GM18507 (cell line): ENCODE measurements at places on chromosomes 6 and 20.

GRCh38 chr6:55277646-55278045 lies 49.6 kb upstream of the GFRAL start:
- DNase-seq = no peak

- peak; percentile 52 for DNase-seq
Measured at GRCh38 chr6:25962149-25963127, at the start of gene TRIM38. TSS of gene TRIM38 (plus strand) at chr6:25962802. CDS start at chr6:25966523, 3,721 bp downstream.

- DNase-seq = no peak
Measured at GRCh38 chr6:158970640-158971275, 29.2 kb downstream of the RSPH3 start.

- DNase-seq = no peak
Measured at GRCh38 chr6:128569732-128570679, 49.6 kb upstream of the PTPRK start.

DNA sequence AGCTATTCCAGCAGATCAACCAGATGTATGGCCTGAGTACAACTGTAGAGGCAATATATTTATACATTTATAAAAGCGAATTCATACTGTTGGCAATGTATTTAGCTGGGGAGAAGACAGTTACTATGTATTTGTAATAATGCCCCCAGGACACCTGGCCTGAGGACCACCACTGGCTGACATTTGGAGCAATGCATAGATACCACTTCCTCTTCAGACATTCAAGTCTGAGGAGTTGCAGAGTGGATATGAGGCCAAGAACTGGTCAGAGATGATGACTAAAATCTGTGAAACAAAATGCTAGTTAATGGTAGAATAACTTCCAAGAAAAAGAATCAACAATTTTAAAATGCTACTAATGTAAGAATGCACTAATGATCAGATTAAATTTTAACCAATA lies 462.3 kb downstream of the CDC5L start:
- DNase-seq = no peak

- DNase-seq = no peak
Measured at GRCh38 chr6:147216915-147217314, 12.7 kb downstream of the STXBP5 start.

DNA sequence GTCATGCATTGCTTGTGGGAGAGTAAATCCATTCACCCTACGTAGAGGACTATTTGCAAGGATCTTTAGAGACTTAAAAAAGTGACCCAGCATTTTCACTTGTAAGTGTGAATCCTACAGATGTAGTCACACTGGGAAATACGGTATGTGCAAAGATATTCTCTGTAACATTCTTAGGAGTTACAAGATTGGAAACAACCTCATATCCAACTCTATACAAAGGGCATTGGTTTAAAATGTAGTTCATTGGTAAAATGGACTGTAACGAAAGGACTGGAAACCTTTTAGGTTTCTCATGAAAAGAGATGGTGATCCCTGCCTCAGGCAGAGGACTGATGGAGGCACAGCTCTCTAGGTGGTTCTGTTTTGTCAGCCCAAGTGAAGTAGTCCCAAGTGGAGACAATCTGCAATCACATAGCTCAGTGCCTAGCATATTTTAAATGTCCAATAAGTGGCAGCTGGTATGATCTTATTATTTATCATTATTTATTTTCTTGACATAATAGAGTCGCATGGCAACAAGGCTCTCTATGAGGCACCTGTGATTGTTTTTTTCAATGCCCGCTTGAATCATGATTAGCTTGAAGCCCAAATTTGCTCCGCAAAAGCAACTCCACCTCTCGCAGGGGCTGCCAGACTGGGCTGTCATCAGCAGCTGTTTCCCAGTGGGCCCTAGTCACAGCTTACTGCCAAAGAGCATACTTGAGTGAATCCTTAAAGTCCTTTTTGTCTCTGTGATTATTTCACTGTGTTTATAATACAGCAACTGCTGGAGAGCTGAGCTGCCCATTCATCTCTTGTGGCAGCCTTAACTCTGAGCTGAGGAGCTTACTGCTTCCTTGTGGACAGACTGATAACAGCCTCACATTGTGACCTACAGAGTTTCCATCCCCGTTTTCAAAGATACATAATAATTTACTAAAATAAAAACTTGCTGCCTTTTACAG lies 19.8 kb upstream of the ENPP1 start:
- DNase-seq = no peak

DNA sequence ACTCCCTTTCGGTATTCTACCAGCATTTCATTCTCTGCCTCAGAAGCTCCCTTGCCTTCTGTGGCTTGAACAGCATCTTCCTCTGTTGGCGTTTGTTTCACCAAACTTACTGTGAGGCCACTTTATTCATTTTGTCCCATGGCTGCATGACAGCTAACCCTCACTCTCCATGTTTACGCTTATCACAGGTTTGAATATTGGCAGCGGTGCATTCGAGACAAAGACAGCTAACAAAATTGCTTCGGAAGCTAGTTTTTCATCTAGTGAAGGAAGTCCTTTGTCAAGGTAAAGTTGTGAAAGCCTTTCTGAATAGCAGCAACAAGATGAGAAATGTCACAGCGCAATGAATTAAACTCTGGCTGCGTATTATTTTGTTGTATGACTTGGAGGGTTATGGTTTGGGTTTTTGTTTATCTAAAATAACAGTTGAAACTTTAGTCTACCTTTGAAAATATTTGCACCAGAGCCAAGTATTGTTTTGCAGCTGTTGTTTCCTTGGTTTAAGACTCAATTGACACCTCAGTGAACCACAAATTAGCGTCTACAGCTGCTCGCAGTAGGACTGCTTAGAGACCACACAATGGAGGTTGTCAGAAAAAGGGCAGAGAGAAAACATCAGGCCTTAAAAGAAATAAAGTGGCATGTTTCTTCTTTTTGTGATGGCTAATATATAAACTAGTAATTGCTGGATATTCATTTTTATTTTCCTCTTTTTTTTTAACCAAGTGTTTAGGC lies 70.4 kb upstream of the XRN2 start:
- no peak for DNase-seq

- DNase-seq = no peak
Measured at GRCh38 chr20:10861090-10861489, 187.3 kb upstream of the JAG1 start.

DNA sequence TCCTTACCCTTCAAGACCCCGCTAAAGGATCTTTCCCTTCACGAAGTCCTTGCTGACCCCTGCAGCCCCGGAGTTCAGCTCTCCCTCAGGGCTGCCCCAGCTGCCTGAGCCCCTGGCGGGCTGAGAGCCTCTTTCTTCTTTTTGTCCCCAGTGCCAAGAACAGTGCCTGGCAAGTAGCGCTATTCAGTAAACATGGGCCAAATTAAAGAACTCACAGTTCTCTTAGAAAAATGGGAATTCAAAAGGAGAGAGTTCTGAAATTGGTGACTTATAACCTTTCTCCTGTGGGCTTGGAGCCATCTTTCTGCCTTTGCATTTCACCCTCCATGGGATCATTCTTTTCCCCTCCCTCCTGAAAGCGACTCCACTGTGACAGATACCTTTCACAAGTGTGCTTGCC lies 227.2 kb downstream of the TMEM242 start:
- no peak for DNase-seq

DNA sequence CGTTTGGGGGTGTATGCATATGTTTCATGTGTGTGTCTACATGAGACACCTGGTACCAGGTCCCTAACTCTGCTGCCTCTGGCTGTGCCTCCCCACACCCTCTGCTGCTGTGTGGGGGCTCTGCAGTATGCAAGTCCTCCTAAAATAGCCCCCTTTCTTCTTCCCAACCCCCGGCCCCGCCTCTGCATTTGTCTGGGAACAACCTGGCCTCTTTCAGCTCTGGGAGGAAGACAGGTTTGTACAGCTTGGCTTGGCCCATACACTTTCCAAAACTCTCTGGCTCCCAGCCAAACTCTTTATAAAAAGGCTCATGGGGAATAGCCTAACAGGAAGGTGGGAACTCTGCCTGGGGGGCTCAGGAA lies 27.1 kb upstream of the EMILIN3 start:
- no peak for DNase-seq

DNA sequence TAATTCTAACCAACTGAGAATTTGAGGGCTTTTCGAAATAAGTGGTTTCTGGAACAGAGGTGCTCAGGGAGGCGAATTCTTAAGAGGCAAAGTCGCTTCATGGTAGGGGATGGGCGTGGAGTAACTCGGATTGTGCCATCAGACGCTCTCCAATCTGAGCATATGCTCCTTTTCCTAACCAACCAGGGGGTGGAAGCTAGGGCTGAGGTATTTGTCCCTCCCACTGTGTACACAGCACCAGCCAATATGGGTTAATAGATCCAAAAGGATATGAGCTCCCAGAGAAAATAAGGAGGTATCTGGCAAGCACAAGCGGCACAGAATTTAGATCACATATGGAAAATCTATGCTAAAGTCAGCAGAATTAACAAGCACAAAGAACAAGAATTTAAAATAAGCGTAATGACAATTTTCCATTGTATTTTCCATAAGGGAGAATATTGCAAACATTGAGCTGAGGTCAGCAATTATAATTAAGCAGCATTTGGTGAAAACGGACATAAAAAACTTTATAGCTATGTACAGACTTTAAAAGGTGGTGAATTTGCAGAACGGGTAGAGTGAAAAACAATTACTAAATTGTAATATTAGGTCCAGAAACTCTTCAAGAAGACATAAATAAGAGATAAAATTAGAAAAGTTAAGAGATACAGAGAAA lies 55.0 kb upstream of the PHACTR1 start:
- no peak for DNase-seq

DNA sequence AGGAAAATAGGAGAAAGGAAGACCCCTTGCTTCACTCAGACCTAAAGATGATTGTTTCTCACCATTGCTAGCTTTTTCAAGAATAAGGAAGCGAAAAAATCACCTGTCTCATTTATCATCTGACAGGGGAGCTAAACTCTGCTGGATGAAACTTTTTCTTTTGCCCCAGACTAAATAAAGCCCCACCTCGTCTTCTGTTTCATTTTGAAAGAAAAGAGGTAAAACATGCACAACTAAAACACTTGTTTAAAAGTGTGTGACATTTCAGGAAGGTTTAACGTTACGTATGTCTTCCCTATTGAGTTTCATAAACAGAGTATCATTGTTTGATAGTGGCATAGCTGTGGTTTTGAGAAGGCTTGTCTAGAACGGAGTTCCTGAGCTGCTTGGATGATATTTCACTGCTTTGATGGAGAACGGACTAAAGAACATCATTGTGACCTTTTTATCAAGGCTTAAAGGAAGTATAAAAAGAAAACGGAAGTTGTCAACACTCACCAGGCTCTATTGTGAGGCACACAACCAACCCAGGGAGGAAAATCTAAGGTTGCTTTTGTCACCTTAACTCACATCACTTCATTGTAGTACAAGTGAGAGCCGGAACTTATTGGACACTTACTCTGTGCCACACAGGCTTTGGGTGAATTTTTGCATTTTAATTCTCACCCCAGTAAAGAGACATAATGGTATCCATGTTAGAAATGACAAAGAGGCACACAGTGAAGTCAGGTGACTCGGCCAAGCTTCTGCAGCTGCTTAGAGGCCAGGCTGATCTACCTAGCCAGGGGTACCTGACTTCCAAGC lies 29.5 kb downstream of the TSHZ2 start:
- no peak for DNase-seq

GRCh38 chr6:63635215-63635587 lies 401 bp upstream of the PHF3 start:
- DNase-seq = no peak

DNA sequence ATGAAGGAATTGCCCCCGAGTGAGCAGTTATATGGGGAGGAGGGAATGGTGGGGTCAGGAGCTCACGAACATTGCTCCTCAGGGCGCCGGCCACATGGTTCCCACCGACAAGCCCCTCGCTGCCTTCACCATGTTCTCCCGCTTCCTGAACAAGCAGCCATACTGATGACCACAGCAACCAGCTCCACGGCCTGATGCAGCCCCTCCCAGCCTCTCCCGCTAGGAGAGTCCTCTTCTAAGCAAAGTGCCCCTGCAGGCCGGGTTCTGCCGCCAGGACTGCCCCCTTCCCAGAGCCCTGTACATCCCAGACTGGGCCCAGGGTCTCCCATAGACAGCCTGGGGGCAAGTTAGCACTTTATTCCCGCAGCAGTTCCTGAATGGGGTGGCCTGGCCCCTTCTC lies 7.2 kb downstream of the CTSA start:
- no peak for DNase-seq

DNA sequence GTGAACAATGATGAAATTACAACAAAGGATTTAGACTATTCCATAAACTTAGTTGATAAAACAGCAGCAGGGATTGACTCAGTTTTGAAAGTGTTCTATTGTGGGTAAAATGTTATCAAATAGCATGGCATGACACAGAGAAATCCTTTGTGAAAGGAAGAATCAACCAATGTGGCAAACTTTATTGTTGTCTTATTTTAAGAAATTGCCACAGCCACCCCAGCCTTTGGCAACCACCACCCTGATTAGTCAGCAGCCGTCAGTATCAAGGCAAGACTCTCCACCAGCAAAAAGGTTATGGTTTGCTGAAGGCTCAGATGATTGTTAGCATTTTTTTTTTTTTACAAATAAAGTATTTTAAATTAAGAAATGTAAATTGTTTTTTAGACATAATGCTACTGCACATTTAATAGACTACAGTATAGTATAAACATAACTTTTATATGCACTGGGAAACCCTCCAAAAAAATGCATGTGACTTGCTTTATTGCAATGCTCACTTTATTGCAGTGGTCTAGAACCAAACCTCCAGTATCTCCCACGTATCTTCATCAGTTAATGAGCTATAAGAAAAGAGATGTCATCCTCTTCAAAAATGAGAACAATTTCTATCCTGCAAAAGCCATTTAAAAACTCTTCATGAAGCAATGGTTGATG lies 162.7 kb downstream of the SOBP start:
- no peak for DNase-seq

- no peak for DNase-seq
Measured at GRCh38 chr20:15596220-15596890, 976.9 kb downstream of the KIF16B start.

DNA sequence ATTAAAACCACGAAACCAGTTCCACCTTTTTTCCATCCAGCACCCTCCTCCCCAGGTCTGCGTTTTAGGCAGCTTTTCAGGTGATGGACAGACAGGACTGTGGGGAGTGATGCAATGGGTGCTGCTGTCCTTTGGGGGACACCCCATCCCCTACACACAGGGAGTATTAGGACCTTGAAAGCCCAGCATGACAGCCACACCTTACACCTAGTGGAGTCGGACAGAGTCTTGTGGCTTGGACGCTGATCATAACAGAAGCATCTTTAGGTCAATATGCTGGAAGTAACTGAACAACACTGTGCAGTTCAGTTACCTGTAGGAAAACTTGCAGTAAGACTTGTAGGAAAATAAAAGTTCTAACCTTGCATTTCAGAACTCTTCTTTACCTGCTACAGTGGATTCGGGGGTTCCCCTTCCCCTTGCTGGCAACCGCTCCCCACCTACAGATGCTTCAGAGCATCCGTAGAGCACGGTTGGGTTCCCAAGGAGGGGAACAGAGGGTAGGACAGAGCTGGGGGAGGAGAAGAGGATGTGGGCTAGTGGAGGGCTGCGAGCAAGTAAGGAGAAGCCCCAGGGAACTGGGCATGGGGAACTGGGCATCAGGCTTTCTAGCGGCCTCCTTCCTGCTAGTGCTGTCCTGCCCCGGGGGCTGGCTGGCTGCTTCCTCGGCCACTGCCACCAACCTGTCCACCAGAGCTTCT lies 31.7 kb downstream of the PLEKHG1 start:
- no peak for DNase-seq
